ENCODE measurements at places on chromosomes 7 and 10.

DNA sequence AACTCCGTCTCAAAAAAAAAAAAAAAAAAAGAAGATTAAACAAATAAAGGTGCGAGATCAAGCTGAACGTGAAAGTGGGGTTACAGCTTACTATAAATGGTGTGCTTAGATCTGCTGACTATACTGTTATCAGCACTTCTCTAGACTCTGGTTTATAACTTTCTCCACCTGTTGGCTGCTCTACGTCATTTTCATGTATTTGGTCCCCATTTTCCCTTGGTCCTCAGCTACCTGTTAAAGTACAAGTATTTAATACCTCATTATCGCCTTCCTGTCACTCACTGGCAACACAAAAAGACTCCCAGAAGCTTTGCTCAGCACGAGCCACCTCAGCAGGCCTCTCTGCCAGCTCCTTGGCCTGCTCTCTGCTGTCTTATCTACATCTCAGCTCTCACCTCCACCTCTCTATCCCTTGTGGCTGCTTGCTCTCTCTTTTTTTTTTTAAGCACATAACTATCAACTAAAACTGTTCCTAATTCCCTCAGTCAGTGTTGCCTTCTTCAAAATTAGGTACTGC lies 95.0 kb downstream of the ARMH3 start:
- DNase-seq: no peak

DNA sequence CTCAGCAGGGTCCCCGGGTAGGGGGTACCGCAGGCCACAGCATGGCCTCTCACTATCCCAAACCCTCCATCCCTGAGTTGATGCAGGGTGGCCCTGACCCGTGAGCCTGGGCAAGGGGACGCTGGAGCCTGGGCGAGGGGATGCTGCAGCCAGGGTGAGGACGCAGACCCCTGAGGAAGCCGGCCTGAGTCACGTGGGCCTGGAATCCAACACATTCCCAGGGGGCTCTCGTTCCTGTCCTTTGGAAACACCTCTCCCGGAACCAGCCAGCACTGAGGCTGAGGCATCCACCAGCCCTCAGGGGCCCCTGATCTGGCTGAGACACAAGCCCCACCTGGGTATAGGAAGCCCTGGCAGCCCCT lies 61.5 kb upstream of the NKX6-2 start:
- no peak for DNase-seq

DNA sequence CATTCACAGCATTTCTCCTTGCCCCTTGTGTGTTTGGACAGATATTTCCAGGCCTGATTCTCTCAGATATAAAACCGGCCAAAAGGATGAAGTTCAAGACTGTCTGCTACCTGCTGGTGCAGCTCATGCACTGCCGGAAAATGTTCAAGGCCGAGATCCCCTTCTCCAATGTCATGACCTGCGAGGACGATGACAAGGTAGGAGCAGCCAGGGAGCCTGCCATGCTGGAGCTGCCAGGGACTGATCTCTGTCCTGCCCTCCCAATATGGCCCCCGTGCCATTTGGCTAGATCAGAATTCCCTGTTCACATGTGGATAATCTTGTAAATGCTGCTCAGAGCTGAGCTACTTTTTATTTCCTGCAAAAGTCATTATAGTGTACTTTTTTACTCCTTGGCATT lies 87.8 kb downstream of the ADCY1 start:
- no peak for DNase-seq

GRCh38 chr7:10718768-10719167 lies 254.9 kb upstream of the PHF14 start:
- no peak for DNase-seq

- DNase-seq: no peak
These were observed 176.1 kb upstream of the TNS3 start for GRCh38 chr7:47757921-47758411.

DNA sequence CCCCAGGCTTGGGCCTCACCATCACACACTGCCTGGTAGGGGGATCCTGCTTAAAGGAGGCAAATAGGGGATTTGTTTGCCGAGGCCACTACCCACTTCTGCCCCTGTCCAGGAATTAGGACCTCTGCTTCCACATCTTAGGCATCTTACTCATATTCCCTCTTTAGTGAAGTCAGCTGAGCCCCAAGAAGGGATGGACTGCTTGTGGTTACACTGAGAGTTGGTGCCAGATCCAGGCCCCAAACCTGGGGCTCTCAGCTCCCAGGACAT lies 1.6 kb upstream of the GPRIN2 start:
- no peak for DNase-seq

DNA sequence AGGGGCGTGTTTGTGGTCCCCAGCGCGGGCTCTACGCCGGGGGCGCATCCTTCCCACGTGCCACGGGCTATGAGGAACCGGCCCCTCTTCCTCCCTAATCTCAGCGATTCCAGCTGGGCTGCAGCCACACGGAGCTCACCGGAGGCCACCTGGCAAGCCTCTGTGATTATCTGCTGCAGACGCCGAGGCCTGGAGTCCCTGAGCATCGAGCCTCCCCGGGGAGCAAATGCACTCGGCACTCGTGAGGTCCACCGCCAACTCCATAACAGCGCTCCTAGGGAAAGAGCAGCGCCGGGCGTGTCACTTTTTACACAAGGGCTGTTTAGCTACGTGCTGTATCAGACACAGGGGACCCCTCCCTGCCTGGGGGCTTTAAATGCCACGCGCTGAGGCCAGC lies 101.2 kb downstream of the DYNC2I1 start:
- DNase-seq: no peak

DNA sequence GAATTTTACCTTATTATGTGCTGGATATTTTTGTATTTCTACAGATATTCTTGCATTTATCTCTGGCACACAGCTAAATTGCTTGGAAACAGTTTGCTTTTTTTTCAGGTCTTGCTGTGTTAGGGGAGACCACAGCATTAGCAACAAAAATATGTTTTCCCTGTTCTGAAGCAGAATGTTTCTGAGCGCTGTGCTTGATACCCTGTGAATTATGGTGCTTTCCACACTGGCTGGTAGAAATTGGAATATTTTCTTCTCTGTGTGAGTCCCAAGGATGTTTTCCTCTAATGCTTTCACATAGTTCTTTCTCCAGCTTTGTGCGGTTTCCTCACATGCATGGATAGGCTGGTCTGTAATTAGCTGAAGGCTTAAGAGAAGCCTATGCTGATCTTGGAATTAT lies 651.6 kb upstream of the IGFBP3 start:
- DNase-seq: no peak

DNA sequence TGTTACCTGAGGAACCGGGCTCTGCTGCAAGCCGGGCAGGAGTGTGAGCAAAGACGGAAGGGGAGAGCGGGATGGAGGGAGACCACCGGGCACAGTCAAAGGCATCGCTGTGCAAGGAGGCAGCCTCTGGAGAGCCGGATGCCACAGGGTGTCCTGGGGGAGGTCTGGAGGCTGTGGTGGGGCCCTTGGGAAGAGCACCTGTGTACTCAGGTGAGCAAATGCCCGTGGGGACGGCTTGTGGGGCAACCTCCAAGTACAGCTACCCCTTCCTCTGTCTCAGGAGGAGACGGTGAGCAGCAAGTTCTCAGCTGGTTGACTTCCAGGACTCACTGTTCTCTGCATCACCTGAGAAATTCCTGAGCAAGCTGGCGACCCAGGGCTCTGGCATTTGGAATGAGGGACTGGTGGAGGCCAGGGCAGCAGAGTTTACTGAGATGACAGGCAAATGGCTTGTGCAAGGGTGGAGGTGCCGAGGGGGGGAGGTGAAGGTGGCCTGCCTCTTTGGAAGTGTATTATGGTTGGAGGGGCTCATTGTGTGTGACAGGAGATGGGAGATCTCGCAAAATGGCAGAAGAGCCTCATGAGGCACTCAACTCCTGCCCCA lies 345.2 kb upstream of the SHH start:
- no peak for DNase-seq

DNA sequence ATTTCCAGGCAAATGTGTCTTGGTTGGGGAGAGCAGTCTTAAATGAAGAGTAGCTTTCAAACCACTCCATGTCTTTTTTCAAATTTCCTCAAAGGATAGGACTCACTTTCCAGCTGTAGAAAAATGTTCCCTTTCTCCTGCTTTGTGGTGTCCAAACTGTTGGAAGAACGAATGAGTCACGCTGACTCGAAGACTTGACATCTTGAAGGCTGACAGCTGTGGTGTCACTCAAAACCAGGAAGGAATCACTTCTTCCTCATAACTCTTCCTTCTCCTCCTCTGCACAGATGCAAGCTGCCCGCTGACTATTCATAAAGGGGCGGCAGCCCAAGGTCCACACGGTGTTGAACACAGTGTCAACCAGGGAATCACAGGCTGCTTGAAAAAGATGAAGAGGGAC lies 19.2 kb downstream of the PLA2G12B start:
- no peak for DNase-seq

DNA sequence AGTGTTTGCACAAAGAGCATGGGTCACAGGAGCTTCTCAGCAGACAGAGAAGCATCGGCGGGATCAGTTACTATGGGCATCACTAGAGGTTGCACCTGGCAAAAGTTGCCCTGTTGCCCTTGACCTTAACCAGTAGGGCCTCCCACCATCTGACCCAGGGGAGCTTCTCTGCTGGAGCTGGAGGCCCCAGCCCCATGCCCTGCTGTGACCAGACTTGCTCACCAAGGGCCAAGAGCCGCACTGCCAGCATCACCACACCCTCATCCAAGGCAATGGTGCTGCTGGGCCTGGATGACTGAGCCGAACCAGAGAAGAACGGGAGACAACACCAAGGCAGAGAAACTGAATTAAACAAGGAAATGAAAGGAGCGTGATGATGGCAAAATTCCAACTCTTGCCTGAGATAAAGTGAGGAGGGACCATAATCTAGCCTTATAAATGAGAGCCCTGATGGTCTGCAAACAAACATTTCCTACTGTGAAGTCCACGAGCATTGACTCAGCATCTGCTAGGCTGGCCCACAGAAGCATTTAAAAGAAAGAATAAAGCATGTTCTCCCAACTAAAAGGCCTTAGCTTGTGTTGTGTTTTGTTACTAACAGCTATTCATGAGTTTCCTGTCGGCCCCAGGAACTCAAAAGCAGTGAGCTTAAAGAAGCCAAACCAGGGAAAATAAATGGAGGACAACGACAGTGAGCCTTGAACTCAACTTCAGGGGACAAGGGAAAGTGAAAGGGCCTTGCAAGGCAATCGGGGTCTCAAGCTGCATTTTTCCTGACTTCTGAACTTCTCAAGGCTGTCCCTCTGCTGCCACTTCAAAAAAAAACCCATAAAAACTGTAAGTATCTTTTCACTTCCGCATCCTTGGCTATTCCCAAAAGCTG lies 60.4 kb downstream of the AFAP1L2 start:
- no peak for DNase-seq

DNA sequence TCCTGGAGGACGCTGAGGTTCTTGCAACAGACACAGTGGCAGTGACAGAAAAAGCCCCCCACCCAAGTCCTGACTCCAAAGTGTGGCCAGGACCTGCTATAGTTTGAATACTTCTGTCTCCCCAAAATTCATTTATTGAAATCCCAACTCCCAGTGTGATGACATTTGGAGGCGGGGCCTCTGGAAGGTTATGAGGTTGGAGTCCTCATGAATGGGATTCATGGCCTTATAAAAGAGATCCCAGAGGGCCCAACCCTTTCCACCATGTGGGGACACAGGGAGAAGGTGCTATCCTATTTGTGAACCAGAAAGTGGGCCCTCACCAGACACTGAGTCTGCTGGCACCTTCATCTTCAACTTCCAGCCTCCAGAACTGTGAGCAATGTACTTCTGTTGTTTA lies 18.3 kb downstream of the ANXA11 start:
- no peak for DNase-seq

DNA sequence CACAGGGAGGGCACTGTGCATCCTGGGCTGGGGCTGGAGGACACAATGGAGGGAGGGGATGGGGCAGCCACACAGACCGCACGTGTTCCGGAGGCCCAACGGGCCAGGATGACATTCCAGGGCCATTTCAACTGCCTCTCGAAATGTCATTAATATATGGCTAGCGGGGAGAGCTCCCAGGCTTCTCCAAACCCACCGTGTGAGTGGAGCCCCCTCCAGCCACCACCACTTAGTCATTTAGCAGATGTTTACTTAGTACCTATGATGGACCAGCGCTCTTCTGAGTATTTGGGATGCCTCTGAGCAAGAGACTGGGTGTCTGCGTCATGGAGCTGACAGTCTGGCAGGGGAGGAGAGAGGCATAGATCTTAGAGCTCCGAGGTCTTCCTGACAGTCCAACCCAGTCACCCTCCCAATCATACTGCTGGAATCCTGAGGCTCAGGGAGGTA lies 107.3 kb downstream of the ZMIZ1 start:
- no peak for DNase-seq

DNA sequence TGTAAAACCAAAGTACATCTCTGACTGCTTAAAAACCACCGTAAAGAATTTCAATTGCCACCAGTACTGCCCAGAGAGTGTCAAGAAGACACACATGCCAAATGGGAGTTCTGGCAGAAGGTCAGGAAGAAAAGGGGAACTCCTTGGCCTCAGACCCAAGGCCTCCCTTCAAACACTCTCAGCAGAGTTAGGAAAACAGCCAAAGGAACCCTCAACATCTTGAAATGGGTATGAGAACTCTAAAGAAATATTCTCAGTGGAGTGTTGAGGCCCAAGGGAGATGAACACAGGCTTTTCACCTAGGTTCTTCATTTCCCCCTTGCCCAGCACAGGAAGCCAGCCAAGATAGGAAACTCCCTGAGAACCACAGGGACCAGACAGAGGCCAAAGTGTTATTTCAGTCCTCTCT lies 96.1 kb upstream of the ASAH2 start:
- DNase-seq: no peak

GRCh38 chr10:93096901-93097300 lies 23.2 kb downstream of the CYP26A1 start:
- DNase-seq: no peak

GRCh38 chr7:44079331-44080021 lies 2.9 kb downstream of the POLM start:
- DNase-seq: no peak

DNA sequence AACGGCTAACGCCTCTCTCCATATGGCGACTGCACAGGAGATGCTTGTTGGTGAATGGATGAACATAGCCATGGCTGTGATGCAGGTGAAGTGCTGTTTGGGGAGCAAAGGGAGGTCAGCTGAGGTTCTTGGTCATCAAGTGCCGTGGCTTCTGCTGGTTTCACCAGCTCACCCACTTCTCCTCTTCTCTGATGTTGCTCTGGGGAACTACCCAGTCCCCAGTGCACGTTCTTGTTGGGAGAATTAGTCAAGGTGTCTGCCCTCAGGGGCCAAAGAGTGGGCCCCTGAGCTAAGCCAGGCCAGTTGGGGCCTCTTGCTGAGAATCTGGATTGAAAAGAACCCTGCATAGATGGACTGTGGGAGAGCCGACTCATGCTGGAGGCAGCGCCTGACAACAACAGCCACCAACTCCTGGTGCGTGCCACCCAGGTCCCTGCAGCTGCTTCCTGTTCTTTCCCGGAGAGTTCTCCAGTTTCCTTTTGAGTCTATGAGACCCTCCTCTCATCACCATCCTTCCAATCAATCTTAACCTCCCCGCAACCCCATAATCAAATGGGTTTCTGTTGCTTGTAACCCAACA lies 3.0 kb downstream of the BTBD16 start:
- DNase-seq: no peak

DNA sequence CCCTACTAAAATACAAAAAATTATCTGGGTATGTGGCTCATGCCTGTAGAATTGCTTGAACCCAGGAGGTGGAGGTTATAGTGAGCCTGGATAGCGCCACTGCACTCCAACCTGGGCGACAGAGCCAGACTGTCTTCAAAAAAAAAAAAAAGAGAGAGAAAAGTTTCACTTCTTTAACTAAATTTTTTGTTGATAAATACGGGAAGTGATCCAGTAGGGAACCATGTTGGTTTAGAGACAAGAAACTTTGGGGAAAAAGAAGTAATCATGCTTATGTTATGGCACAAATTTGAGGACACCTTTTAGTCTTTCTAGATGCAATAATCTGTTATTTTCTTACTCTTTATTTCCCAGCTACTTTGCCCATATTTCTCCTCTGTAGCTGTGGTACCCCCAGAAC lies 309.7 kb downstream of the TYW1 start:
- no peak for DNase-seq

Measured in SW 1271 (cell line).